ENCODE measurements at places on chromosomes 4 and X.

DNA sequence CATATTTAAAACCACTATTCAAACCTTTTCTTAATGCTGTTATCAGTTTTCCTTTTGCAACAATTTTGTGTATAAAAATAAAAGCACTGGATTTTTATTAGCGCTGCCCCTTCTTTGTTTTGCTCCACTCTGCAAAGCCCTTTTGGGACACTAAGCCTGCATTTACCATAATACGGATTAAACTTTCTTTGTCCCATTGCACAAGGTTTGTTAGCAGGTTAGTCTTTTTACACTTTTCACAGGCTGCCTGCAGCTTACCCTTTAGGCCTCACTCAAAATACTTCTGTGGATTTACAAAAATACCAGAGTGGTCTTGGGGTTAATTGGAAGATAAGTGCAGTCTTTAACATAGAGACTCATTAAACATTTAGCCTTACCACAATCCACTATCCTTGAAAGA is 35.7 kb upstream of the MAB21L2 start:
- DNase-seq: no peak

GRCh38 chr4:2281575-2282343 is 19.9 kb upstream of the MXD4 start:
- DNase-seq: peak; percentile 72

DNA sequence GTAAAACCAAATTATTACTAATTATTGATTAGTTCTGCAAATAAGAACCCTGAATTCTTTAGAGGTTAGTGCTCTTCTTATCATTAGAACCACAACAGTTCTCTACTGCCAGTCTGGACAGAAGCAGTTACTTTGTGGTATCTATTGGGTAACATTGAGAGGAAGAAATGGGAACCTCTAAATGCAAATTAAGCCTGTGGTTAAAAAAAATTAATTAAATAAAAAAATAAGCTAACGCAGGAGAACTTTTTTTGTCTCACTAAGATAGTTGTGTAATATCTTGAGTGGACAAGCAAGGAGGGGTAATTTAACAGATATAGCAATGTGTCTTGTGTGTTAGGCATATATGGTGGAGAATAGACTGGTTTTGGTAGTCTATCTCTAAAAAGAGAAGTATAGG is 32.9 kb upstream of the TET2 start:
- no peak for DNase-seq

- no peak for DNase-seq
These were observed 16.2 kb downstream of the RCHY1 start for GRCh38 chr4:75498041-75498440.

DNA sequence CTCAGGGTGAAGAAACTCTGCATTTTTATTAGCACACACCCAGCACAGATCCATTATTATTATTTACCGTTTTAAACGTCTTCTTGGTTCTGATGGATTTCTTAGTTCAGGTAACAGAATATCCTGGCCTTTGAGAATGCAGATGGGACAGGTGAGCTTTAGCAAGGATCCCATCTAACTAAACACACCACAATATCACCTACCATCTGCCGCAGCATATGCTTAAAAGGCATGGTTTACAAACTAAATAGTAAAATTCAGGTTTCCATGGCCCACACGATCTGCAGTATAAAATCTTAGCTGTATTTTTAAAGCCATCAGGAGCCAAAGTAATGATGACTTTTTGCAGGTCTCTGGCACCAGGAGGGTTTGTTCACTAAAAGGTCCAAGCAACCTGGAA is 31.7 kb upstream of the GATB start:
- no peak for DNase-seq

DNA sequence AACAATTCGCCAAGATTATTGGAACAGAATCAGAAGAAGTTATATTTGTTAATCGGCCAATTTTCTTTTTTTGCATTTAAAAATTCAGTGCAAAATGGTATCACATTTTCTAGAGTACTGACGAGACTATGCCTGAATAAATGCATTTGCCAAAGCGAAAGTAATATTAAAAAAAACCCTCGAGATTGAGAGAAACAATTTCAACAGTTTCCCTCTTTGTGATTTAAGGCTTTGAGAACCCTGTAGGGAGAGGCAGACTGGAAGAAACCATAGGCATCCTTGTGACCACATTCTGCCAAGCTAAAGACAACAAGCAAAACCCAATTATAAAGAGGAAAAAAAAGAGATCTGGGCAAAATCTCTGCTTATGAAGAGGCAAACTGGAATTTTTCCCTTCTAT is 218.1 kb upstream of the GK2 start:
- DNase-seq: no peak

DNA sequence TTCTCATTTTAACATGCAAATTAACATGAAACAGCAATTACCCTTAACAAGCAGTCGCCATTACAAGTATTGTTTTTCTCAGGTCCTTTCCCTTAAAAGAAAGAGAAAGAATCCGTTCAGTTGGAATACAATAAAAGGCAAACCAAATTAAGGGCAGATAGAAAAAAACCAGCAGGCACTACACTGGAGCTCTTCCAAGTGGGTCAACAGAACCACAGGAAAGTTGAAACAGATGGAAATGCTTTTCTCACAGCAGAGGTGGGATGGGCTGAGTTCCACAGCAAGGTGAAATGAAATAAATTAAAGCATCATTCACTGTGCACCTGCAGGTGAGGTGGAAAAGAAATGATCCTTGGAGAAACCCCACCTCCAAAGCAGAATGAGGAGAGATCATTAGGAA is 102.6 kb downstream of the APBB2 start:
- no peak for DNase-seq

DNA sequence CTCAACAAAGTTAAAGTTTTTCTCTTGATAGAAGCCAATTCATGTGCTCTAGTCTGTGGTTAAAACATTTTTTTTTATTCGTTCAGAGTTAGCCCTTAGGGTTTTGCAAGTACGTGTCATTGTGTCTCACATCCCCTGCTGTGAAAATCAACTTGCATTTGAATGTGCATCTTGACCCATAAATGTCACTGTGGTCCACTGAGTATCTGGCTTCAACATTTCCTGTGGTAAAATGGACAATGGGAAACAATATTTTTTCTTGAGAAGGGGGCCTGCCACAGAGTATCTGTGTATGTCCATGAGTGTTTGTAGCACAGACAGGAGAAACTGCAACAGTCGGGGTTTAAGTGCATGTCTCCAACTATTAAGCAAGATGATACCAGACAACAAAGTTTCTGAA is 554.8 kb upstream of the TENM3 start:
- no peak for DNase-seq
